Brain pericyte (primary cell): ENCODE measurements at places on chromosomes 7 and 10.

DNA sequence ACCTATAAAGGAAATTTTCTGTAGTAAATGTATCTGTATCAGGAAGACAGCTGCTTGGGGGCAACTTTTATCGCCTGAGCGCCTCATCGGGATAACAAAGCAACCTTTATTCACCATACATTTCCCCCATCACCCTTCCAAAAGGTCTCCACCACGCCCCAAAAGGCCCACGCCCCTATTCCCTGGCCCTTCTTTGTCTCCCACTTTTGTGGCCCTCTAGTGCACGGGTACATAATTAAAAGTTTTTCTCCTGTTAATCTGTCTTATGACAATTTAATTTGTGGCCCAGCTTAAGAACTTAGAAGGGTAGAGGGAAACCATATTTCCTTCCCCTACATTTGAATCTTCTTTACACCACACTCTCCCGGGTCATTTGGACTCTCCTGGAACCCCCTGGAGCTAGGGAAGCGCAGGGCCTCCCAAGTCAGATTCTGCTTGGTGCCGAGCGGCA, 625 bp downstream of the RP9 start:
- no peak for DNase-seq

DNA sequence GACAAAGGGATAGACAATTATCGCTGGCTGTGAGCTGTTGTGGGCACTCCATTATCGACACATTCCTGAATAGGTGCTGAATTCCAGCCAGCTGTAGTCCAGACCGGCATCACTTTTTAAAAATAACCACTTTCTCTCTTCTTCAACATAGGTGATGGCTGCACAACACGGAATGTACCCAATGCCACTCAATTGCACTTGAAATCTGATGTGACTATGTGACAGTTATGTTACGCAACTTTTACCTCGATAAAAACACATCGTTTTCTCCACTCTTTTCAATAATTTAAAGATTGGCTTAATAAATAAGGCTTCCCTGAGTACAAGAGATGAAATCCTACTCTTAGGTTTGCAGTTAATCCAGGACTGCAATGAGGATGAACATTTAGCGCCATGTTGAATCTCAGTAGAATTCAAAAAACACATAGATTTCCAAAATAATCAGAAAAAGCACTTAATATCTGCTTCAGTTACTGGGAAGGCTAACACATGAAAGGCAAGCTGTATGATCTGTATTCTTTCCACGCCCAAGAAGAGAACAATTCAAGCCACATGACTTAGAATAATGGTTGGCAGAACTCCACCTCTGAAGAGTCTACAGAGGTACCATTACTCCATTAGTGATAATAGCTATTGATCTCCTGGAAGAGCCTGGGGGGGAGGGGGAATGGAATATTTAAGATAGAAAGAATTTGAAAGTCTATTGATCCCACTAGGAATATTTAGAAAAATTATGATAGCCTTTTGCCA, 3.6 kb downstream of the YWHAG start:
- no peak for DNase-seq

DNA sequence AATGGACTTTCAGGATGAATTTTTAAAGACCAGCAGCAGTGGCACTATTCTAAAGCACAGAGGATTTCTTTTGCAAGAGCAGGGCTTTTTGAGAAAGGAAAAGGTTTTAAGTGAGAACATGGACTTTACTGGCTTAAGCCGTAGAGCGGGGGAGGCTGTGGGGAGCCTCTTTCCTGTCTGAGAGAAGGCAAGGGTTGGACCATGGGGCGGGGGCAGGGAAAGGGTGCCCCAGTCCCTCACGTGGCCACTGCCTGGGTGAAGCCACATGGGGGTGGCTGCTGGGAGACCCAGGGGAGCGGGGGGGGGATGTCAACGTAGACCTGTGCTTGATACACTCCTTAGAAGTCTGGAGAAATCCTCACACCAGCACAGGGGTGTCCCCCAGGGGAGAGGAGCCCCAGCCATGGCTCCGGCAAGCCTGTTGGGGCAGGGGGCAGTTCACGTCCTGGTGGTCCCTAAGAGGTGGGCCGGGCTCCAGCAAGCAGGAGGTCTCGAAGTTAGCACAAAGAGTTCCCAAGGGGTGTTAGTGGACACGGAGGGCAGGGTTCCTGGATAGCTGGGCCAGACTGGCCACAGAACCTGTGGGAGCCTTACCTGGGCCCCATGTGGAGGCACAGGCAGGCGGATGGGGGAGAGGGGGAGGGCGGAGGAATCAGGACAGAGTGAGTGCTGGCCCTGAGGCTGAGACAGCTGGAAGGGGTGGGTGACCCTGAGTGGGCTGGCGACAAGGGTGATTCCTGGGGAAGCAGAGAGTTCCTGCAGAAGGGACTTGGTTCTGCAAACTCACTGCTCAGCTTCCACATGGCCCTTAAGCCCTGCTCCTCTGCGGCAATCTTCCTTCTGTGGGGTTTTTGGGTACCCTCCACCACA, 36.9 kb upstream of the ELFN1 start:
- no peak for DNase-seq

GRCh38 chr10:63819753-63820329, 298.6 kb downstream of the REEP3 start:
- DNase-seq: peak; percentile 20

DNA sequence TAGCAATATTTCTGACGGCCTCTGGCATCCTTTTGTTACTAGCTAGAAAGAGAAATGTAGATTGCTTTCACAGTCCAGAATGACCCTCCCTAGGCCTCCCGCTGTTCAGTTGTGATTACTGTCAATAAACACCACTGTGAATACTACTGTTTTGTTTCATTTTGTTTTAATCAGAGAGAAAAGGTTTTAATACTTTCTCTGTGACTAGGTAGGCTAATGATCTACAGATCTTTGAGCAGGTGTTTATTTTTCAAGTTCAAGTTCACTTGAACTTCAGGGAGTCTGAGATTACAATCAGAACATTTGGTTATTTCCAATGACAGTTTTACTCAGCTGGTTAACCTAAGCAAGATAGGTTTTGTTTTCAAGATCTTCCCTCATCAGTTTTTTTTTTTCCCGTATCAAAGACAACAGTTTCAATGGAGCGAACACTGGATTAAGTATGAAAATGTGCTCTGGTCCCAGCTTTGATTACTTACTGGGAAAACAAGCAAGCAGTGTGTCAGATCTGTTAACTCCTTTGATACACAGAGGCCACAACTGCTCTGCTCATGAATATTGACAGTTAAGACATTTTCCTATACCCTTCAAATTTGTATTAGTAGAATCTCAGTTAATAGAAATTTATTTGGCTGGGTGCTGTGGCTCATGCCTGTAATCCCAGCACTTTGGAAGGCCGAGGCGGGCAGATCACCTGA, 34.8 kb downstream of the VKORC1L1 start:
- no peak for DNase-seq

GRCh38 chr7:133739817-133740216, 387.3 kb upstream of the LRGUK start:
- no peak for DNase-seq

- DNase-seq: no peak
Measured at GRCh38 chr10:1148855-1149605, 92.8 kb downstream of the WDR37 start.

DNA sequence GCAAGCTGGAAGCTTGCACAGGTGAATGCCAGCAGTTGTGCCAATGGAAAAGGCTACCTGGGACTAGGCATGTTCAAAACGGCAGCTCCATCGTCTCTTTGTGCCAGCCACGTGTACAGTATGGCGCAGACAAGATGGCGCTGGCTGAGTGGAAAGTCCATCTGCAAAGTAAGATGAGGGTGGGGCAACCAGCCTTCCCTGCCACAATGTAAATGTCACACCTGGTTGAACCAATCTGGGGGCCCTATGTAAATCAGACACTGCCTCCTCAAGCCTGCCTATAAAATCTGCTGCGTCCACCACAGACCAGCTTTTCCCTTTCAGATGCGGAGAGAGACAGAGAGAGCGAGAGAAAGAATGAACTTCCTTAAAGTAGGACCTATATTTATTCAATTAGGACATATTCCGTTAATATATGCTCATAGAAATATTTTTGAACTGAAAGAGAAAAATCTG, 18.5 kb upstream of the C7orf33 start:
- DNase-seq: no peak

- no peak for DNase-seq
Measured at GRCh38 chr10:115814542-115814941, 458.5 kb downstream of the GFRA1 start.

DNA sequence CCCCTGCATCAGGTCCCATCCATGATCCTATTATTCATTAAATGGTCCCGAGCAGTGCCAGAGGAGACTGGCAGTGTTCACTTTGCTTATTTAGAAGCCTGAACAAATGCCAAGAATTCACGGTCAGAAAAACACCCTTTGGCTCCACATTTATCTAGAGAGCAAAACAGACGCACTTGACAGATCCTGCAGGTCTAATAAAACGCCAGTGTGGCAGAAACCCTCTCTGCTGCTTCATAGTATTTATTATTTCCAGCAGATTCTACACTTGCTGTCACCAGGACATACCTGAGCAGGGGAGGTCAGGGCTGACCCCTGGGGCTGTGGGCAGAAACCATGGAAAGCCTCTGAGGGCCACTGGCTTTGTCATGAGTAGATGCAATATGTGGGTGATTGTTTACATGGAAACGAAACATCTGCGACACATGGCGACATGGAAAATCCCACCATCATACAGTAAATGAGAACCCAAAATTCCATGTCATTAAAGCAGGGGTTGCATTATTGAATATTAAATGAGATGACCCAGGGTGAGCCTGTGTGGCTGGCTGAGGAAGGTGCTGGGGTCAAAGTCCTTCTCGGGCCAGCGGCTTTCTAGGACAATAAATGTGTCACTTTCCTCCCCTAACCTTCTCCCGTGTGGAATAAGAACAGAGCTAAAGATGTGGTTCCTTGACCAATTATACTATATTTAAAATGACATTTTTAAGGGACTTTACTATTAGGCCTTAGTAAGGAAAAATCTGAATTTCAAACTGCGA, 205.9 kb upstream of the SVIL start:
- DNase-seq: no peak

- DNase-seq: no peak
Measured at GRCh38 chr10:83075016-83075814, 1064.1 kb upstream of the GHITM start.

DNA sequence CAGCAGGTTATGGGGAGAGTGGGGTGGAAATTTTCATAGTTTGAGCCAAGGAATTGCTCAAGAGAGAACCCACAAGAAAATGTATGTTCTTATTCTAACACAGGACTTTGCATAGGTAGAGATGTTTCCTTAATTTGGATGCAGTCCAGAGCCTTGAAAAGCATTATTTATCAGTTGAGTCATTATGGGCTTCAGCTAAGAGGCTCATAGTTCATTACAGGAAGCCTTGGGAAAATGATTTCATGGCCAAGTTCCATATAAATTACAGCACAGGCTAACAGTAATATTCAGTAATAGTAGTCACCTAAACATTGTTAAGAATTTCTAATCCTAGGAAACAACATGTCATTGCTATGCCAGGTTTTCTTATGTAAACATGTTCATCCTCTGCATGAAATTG, 131.1 kb upstream of the PTPRZ1 start:
- no peak for DNase-seq

GRCh38 chr7:33909755-33910154, 4.4 kb downstream of the BMPER start:
- no peak for DNase-seq

GRCh38 chr7:70178787-70179186, 580.5 kb downstream of the AUTS2 start:
- DNase-seq: no peak

- no peak for DNase-seq
Measured at GRCh38 chr10:36048236-36048635, 406.1 kb upstream of the FZD8 start.

GRCh38 chr10:15595260-15595659, 124.5 kb downstream of the ITGA8 start:
- DNase-seq: no peak
